ENCODE measurements at places on chromosomes 3 and 15. TPM values are rescaled to one million over a fixed set of nuclear protein-coding genes. Genes with fewer than 3 reads are reported as not detected.

- no peak for DNase-seq
These were observed 149.6 kb downstream of the RORA start for GRCh38 chr15:61079529-61079928.

- no peak for DNase-seq
These were observed 290.5 kb upstream of the VEPH1 start for GRCh38 chr3:157793745-157794144.

GRCh38 chr15:68557469-68558317 is 21.1 kb upstream of the CORO2B start:
- no peak for DNase-seq

DNA sequence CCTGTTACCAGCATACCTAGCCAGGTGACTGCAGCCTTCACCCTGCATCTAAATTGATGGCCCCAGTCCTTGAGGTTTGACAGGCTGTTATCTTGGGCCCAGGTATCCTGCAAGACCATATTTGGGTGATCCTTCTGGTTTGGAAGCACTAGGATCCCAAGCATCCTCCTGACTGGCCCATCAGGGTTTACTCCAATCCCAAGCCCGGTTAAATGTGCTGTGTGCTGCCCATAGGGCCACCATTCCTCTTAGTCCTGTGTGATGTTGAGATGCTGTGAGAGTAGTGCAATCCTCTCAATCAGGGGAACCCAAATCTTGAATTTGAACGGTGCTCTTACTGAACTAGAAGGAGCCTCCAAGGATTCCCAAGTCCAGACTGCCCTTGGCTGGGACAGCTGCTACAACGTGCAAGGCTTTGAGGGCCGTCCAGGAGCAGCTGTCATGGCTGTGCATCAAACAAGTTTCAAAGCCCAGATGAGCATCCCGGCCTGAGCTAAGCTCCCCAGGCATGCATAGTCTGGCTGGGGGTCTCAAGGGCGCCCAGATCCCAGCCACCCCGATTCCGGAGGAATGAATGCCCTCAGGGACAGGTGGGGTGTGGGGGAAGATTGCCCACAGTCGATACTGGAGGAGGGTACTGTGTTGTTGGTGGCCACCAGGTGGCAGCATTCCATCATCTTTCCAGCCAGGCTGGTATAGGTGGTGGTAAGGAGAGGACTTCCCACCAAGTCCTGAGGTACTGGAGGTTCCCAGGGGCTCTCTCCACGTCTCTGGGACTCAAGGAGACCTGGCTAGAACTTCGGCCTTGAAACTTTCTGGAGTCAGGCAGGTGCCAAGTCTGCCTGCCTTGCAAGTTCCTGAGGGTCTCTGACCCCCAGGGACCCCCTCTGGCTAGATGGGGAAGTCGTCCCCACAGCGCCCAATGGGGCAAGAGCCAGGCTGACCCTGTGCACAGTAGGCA is 32.6 kb downstream of the RBM5 start:
- DNase-seq, result peak; percentile 70

The MRPL47 gene
- 45.1 TPM for total RNA-seq

GRCh38 chr3:164468055-164468454 is 610.2 kb downstream of the SI start:
- no peak for DNase-seq

- DNase-seq, result no peak
These were observed 1163.5 kb downstream of the ROBO1 start for GRCh38 chr3:78604341-78604740.
